IPS DF 19.7 (cell line): ENCODE measurements at places on chromosomes 13 and 19.

- DNase-seq = no peak
These were observed 60.9 kb downstream of the LIG4 start for GRCh38 chr13:108154421-108154858.

GRCh38 chr13:36108342-36108741 is 22.8 kb downstream of the DCLK1 start:
- DNase-seq = no peak

- no peak for DNase-seq
These were observed 12.4 kb upstream of the JUND start for GRCh38 chr19:18293642-18294466.

- peak; percentile 78 for DNase-seq
These were observed 40.5 kb downstream of the MAU2 start for GRCh38 chr19:19361075-19361594.

GRCh38 chr19:46639358-46640182 is 3.6 kb upstream of the GNG8 start:
- DNase-seq = no peak

DNA sequence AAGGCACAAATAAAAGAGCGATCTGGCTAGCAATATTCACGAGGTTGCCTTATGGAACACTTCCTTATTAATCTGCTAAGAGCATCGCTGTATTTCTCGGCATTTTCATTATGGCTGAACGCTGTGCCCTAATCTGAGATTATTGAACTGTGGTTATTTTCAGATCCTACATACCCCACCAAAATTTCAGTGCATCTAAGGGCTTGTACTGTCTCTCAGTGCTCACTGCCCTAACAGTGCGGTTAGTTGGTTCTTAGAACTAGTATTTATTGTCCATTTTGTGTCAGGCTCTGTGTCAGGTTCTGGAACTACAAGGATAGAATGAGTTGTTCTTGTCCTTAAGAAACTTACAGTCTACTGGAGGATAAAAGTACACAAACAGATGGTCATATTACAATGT is 51.6 kb downstream of the FLT3 start:
- no peak for DNase-seq
